ENCODE measurements at places on chromosomes 11 and 22.

- no peaks in the 10 kb centered on the region for H3K4me1 ChIP-seq
- H3K27me3 ChIP-seq, result no peaks in the 10 kb centered on the region
- no peak overlapping the region for H3K4me3 ChIP-seq
- no peak overlapping the region for H3K27ac ChIP-seq
- H3K36me3 ChIP-seq, result no peaks in the 10 kb centered on the region
- DNase-seq, result no peak
Measured at GRCh38 chr22:46884365-46884764, 121.9 kb downstream of the TBC1D22A start.

- H3K27ac ChIP-seq, result no peak overlapping the region
- DNase-seq, result no peak
- H3K36me3 ChIP-seq, result no peaks in the 10 kb centered on the region
- H3K27me3 ChIP-seq, result no peaks in the 10 kb centered on the region
- no peak overlapping the region for H3K4me3 ChIP-seq
Measured at GRCh38 chr11:79392161-79392560, 48.7 kb downstream of the TENM4 start.

GRCh38 chr11:69661413-69661715, 13.8 kb downstream of the LTO1 start:
- peaks cover 2% of the 10 kb centered on the region for H3K36me3 ChIP-seq
- H3K27me3 ChIP-seq, result no peaks in the 10 kb centered on the region
- H3K27ac ChIP-seq, result no peak overlapping the region
- H3K4me3 ChIP-seq, result no peak overlapping the region
- DNase-seq, result peak; percentile 21

DNA sequence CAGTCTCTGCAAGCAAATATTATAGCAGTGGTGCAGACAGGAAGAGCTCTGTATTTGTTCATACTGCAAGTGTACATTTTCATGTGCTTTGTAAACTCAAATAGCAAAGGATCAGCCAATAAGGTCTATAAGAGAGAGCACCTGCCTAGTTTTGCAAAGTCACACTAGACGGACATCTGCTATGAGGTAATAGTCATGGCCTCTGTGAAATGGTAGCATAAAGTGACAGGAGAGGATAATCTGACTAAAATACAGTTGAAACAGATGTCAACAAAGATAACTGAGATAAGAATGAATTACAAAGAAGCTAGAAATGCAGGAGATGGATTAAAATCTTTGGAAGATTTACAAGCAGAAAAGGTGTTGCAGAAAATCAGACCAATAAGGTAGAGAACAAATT, 70.6 kb upstream of the SPON1 start:
- no peaks in the 10 kb centered on the region for H3K36me3 ChIP-seq
- H3K4me3 ChIP-seq, result no peak overlapping the region
- H3K27ac ChIP-seq, result no peak overlapping the region
- DNase-seq, result no peak
- no peaks in the 10 kb centered on the region for H3K27me3 ChIP-seq
- H3K4me1 ChIP-seq, result no peaks in the 10 kb centered on the region

DNA sequence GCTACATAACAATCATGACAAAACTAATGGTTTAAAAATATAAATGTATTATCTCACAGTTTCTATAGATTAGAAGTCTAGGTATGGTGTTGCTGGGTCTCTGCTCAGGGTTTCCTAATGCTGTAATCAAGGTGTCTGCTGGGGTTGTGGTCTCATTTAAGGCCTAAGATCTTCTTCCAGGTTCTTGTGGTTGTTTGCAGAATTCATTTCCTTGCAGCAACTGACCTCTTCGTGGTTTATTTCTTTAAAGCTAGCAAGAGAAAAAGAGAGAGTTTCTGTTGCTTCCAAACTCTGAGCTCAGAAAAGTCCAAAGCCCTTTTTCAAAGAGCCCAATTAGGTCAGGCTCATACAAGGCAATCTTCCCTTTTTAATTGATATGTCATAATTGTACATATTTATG, 452.7 kb upstream of the CCDC179 start:
- no peaks in the 10 kb centered on the region for H3K4me1 ChIP-seq
- no peak overlapping the region for H3K4me3 ChIP-seq
- no peaks in the 10 kb centered on the region for H3K27me3 ChIP-seq
- no peak for DNase-seq
- no peaks in the 10 kb centered on the region for H3K36me3 ChIP-seq

GRCh38 chr11:13955971-13956421, 6.5 kb upstream of the SPON1 start:
- peak; percentile 73 for DNase-seq
- H3K4me1 ChIP-seq, result no peaks in the 10 kb centered on the region
- H3K27me3 ChIP-seq, result peaks cover 2% of the 10 kb centered on the region
- H3K27ac ChIP-seq, result no peak overlapping the region
- no peaks in the 10 kb centered on the region for H3K36me3 ChIP-seq
- H3K4me3 ChIP-seq, result no peak overlapping the region

DNA sequence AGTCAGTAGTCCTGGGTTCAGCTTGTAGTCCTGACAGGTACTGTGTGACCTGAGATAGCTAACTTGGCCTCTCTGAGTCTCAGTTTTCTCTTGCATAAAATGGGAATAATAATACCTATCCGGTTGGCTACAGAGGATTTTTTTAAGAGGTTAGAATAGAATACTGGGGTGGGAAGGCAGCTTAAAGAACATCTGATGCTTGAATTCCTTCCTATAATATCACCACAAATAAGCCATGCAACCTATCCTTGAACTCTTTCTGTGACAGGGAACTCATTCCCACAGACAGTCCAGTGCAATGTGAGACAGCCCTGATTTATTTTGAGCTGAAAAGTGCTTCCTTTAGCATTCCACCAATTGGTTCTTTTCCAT, 110.1 kb downstream of the CCDC81 start:
- peak overlapping the region; percentile 8 for H3K27ac ChIP-seq
- H3K4me3 ChIP-seq, result no peak overlapping the region
- H3K4me1 ChIP-seq, result peaks cover 2% of the 10 kb centered on the region
- no peaks in the 10 kb centered on the region for H3K36me3 ChIP-seq
- no peak for DNase-seq

DNA sequence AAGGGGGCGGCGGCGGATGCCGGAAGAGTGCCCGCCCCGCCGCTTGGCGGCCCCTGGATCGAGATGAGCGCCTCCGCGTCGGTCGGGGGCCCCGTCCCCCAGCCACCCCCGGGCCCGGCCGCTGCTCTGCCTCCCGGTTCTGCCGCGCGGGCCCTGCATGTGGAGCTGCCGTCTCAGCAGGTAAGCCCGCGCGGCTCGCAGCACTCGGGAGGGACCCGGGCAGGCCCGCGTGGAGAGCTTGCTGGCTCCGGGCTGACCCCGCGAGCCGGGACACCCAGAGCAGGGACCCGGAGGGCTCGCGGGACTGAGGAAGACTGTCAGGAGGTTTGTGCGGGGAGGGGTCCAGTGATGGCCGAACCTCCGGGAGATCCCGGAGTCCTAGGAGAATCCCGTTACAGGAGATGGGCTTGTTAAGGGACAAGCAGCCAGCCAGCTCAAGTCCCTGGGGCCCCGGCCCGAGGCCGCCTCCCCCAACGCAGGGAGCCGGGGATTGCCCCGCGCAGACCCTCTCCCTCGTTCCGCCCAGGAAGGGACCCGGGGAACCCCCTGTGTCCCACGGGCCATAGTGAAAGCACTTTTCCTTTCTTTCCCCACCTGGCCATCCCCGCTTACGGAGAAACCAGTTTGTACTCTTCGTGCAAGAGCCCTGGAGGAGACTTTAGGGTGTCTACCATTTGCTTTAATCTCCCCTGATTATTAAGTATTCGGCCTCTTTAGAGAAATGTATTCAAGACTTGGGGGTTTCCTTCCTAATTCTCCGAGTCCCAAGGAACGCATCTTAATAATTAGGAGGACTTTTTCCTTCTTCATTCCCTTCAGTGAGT, 547 bp downstream of the UVRAG start:
- peak overlapping the region; percentile 84 for H3K4me3 ChIP-seq
- no peaks in the 10 kb centered on the region for H3K27me3 ChIP-seq
- no peaks in the 10 kb centered on the region for H3K36me3 ChIP-seq
- H3K27ac ChIP-seq, result peak overlapping the region; percentile 63

DNA sequence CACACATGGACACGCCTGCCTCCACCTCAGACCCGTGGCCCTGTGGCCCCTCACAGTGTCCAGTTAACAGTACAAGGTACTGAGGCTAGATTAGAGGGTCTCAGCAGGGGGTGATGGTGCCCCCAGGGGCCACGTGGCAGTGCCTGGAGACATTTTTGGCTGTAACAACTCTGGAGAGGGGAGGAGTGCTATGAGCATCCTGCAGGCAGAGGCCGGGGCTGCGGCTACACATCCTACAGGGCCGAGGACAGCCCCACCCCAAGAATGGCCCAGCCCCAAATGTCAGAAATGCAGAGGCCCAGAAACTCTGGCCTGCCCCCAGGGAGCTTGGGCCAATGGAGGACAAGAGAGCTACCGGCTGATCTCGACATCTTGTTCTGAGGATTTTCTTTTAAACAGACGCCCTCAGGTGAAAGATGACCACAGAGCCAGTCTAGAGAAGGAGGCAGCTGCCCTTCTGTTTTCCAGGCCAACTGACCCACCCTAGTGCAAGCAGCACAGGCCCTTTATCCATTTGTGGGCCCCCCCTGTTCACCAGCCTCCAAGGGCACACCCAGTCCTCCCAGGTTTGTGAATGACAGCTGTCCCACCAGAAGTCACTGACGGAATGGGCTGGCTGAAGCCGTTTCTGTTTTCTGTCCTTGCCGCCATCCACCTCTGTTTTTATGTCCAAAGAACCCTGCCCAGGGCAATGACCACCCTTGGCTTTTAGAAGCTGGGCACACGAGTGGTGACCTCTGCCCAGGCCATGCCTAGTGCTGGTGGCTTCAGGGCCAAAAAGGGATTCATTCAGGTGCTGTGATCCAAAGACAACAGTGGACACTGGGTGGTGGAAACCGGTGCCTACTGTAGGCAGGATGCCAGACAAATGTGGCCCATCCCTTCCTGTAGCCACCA, 85.2 kb upstream of the LINC01488 start:
- H3K27me3 ChIP-seq, result no peaks in the 10 kb centered on the region
- no peak overlapping the region for H3K27ac ChIP-seq
- DNase-seq, result no peak

GRCh38 chr22:20052309-20053259, 27.5 kb upstream of the DGCR8 start:
- no peak overlapping the region for H3K27ac ChIP-seq
- H3K4me1 ChIP-seq, result no peaks in the 10 kb centered on the region
- H3K27me3 ChIP-seq, result no peaks in the 10 kb centered on the region
- no peak overlapping the region for H3K4me3 ChIP-seq

- H3K4me3 ChIP-seq, result no peak overlapping the region
- DNase-seq, result no peak
- no peaks in the 10 kb centered on the region for H3K4me1 ChIP-seq
- H3K27ac ChIP-seq, result no peak overlapping the region
- no peaks in the 10 kb centered on the region for H3K27me3 ChIP-seq
Measured at GRCh38 chr22:19579880-19580279, 55.7 kb upstream of the CLDN5 start.

DNA sequence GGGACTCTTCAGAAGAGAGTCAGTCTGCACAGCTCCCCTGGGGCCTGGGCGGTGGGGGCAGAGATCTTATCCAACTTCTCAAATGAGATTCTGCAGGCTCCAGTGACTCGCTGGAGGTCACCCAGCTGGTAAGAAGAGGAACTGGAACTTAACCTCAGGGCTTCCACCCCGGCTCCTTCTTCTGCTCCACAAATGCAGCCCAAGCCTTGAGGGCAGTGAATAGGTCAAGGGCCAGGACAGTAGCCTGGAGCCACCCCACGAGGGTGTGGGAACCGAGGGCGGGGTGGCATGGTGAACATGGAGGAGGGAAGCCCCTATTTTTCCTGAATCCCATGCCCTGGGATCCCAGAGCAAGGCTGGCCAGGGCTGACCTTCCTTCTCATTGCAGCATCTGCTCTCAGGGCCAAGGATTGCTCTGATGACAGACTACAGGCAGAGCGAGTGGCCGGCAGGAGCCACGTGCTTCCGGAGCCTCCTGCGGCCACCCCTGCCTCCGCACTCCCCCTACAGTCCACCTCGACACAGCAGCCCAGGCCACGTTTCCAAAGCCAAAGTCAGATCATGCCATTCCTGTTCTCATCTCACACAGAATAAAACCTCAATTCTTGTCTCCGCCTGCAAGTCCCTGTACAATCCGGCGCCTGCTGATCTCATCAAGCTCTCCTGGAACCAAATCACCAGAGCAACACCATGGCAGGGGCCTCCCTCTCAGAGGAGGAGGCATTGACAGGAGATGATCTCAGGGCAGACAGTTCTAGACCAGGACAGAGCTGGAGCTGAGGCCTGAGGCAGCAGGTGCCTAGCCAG, 21.1 kb upstream of the UPK3A start:
- peak; percentile 85 for DNase-seq
- H3K4me1 ChIP-seq, result no peaks in the 10 kb centered on the region
- H3K27ac ChIP-seq, result no peak overlapping the region
- no peak overlapping the region for H3K4me3 ChIP-seq
- H3K36me3 ChIP-seq, result no peaks in the 10 kb centered on the region

GRCh38 chr11:122028036-122028435, 88.0 kb downstream of the BLID start:
- H3K27ac ChIP-seq, result no peak overlapping the region
- H3K4me3 ChIP-seq, result no peak overlapping the region
- no peaks in the 10 kb centered on the region for H3K36me3 ChIP-seq
- H3K27me3 ChIP-seq, result no peaks in the 10 kb centered on the region
- DNase-seq, result no peak
- peaks cover 2% of the 10 kb centered on the region for H3K4me1 ChIP-seq

DNA sequence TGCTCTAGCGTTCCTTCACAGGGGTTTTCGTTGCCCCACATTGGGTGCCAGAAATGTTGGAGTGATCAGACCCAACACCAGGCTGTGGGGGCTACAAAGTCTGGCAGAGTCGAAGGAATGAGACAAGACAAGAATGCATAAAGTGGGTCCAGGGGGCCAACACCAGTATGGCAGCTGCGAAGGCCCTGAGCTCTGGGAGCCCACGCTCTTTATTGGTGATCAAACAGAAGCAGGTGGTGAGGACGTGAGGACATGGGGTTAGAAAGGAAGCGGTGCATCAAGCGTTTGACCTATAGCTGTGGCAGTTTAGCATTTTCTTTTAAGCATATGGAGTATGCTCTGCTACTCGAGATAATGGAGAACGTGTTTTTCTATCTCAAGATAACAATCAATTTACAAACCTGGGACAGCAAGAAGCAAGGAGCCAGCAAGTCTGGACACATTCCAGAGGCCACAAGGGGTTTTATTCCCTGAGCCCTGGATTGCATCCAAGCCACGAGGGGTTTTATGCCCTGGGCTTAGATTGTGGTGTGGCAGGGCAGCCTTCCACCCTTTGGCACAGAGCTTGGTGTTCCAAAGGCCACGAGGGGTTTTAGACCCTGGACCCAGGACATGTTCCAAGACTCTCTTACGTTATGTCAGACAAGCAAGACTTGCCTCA, 3.9 kb upstream of the DNAJB13 start:
- H3K27ac ChIP-seq, result no peak overlapping the region
- DNase-seq, result no peak
- no peak overlapping the region for H3K4me3 ChIP-seq
- H3K27me3 ChIP-seq, result no peaks in the 10 kb centered on the region
- no peaks in the 10 kb centered on the region for H3K36me3 ChIP-seq

GRCh38 chr11:112761911-112762706, 199.1 kb upstream of the NCAM1 start:
- H3K27ac ChIP-seq, result no peak overlapping the region
- DNase-seq, result no peak
- H3K4me1 ChIP-seq, result no peaks in the 10 kb centered on the region
- H3K4me3 ChIP-seq, result no peak overlapping the region
- H3K36me3 ChIP-seq, result no peaks in the 10 kb centered on the region

Measured in aorta (tissue), 5 donors.